ENCODE measurements at places on chromosomes 4 and X.

DNA sequence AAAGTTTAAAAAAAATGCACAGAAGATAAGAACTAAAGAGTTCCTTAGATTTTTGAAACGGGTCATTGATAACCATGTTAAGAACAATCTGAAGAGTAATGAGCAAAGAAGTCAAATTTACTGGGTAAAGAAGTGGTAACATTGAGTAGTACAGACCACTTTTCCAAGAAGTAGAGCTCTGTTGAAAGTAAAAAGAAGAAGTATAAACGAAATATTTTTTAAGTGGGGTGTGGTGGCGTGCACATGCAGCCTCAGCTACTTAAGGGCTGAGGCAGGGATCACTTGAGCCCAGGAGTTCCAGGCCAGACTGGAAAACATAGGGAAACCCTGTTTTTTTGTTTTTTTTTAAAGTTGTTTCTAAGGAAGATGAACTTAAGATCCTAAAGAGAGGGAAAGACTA lies 68.5 kb downstream of the UBA6 start:
- no peak for DNase-seq

DNA sequence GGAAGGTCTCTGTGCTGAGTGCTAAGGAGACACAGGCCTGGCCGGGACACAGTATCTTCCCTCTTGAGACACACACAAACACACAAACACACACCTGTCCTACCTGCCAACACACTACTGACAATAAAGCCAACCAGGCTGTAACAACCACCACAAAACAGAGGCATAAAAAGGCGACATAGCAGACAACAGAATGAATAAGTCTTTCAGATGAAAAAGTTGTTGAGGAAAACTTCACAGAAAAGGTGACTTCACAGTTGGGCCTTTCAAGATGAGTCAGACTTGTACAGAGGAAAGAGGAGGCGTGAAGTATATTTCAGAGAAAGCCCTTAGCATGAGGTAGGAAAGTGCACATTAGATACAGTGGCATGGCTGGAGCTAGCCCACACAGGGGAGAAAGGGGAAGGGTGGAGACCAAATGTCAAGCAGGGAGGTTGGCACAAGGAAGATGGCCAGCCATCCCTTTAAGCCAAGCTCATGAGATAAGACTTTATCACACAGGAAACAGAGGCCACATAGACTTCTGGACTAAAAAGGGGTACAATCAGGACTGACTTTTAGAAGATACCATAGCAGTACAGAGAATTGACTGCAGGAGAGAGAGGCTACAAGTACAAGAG lies 54.0 kb downstream of the SLC9A7 start:
- no peak for DNase-seq

DNA sequence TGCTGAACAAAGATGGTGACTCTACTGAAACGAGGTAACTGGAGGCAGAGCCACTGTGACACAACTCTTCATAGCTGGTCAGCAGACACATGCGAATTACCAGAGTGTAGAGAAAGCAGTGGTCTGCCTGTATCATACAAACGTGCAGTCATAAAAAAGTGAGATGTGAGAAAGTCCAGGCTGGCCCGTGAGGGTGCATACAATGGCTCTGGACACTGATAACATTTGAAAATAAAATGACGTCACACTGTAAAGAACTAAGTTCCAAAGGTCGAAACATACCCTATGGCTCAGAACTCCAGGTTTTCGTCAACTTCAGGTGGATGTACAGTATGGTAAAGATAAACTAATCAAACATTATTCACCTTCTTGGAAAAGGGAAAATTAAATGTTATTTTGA lies 95.7 kb downstream of the SHISA3 start:
- DNase-seq = no peak

DNA sequence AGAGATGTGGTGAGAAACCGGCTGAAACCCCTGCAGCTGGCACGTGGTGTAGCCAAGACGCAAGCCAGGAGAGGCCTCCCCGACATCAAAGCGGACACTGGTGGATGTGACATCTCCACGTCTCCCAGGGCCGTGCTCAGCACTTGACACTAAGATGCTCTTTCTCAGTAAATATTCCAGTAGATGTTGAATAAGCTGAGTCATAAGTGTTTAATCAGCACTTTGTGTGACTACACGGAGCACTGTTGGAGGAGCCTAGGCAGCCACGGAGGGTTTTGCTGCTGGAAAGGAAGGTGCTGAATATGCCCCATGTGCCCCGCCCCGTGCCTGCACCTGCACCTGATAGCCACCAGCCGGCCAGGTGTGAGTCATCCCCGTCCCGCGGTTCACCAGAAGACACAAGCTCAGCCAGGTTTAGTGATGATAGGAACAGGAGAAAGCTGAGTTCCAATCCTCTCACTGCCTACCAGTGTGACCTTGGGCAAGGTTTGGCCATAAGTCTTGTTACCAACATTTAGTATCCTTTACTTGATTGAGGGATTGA lies 29.0 kb upstream of the C4orf50 start:
- no peak for DNase-seq

GRCh38 chr4:43716721-43717395 lies 731.8 kb downstream of the KCTD8 start:
- no peak for DNase-seq

GRCh38 chr4:173257732-173258717 lies 76.1 kb downstream of the HMGB2 start:
- peak; percentile 17 for DNase-seq

- no peak for DNase-seq
Measured at GRCh38 chr4:100069207-100069606, 119.1 kb upstream of the H2AZ1 start.

DNA sequence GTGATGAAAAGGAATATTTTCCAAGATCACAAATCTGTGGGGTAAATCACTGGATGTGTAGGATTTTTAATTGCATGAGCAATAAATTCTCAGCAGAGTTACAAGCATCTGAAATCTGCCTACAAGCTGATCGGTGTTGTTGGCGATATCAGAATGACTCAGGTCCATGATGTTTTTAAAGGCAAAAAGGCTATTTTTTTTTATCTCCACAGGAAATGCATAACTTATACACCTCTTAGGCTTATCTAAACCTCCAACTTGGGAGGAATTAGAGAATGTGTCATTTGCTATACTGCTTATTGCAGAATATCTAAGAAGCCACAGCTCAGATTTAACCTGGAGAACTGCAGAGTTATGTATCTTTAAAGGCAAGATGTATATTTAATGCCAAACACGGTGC lies 61.6 kb downstream of the KIT start:
- no peak for DNase-seq

GRCh38 chr4:37745946-37746345 lies 59.8 kb upstream of the RELL1 start:
- no peak for DNase-seq

GRCh38 chr4:38313175-38313574 lies 350.8 kb upstream of the KLF3 start:
- DNase-seq = no peak

DNA sequence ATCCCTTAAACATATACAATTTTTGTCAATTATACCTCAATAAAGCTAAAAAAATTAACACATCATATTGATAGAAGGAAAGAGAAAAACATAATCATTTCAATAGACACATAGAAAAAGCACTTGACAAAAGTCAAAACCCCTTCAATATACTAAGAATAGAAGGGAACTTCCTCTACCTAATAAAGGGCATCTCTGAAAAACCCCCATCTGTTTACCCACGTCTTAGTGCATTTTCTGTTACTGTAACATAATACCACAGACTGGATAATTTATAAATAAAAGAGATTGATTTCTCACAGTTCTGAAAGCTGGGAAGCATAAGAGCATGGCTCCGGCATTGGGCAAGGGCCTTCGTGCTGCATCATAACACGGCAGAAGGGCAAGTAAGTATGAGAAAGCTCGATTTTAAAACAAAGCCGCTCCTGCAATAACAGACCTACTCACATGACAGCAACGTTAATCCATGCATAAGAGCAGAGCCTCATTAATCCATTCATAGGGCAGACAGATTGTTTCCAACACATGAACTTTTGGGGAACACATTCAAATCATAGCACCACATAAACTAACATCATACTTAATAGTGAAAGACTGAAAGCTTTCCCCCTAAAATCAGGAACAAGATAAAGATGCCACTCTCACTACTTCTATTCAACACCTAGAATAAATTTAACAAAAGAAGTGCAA lies 15.7 kb downstream of the STEEP1 start:
- DNase-seq = no peak

GRCh38 chrX:125295337-125295736 lies 24.3 kb upstream of the TEX13C start:
- no peak for DNase-seq

DNA sequence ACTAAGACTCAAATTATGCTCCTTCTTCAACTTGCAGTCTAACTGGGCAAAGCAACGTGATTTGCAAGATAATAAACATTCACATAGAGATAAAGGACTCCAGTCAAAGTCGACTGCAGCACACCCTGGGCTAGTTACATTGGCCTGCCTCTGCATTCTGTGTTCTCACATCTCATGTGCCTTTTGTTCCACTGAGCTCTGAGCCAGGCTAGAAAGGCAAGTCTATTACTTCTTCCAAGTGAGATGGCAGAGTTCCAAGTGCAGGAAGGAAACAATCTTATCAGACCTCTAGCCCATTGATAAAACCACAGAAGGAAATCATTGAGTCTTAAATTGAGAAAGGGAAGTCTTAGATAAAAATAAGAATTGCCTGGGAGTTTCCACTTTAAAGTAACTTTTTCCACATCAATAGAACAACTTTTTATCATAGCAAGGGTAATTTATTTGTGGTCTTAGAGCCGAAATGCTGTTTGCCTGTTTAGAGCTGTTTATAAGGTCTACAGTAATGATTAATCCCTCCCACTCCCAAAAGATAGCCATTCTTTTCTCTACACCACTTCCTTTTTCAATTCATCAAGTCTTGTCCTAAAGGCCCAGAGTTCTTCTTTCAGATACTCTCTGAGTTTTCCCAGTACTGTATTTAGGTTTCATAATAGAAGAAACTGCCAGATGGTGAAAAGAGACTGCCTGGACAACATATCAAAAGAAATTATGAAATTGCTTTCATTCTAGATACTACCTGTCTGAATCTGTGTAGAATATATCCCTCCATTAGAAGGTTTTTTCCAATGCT lies 200.2 kb downstream of the GUCY2F start:
- no peak for DNase-seq

- DNase-seq = no peak
Measured at GRCh38 chr4:142095886-142096605, 459.7 kb downstream of the IL15 start.

All from stimulated activated CD8-positive, alpha-beta memory T cell treated with anti-CD3 and anti-CD28 coated beads, Interleukin-7, amount 100 ng/mL, for 1 hour (primary cell).